ENCODE measurements at places on chromosomes 5 and 9.

DNA sequence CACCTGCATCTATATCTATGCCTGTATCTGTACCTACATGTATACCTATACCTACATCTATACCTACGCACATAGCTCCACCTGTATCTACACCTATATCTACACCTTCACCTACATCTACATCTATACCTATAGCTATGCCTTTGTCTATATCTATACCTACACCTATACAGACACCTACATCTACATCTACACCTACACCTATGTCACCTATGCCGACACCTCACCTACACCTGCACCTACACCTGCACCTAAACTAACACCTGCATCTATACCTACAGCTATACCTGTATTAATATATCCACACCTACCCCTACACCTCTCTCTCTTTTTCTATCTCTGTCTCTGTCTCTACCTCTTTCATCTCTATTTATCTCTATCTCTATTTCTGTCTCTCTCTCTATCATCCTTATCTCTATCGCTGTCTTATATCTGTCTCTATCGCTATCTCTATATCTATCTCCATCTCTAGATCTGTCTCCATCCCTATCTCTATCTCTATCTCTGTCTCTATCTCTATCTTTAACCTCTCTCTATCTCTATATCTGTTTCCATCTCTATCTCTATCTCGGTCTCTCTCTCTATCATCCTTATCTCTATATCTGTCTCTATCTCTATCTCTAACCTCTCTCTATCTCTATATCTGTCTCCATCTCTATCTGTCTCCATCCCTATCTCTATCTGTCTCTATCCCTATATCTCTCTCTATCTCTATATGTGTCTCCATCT is 37.9 kb downstream of the IRX4 start:
- DNase-seq, result no peak

GRCh38 chr5:108054349-108054748 is 327.5 kb downstream of the FBXL17 start:
- no peak for DNase-seq

DNA sequence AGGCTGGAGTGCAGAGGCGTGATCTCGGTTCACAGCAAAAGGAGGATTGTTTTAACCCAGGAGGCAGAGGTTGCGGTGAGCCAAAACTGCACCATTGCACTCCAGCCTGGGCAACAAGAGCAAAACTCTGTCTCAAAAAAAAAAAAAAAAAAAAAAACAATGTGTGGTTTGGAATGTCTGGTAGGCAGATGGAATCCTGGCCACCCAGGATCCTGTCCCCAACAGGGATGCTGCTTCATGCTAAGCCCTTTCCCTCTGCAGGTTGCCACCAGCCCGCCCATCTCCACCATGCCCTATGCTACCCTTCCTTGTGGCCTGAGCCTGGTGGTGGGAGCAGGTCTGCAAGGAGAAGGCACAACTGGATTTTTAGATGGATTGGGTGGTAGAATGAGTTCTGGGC is 129.7 kb upstream of the HAND1 start:
- no peak for DNase-seq

- no peak for DNase-seq
Observed at GRCh38 chr5:147547730-147548129, 37.9 kb upstream of the DPYSL3 start.

DNA sequence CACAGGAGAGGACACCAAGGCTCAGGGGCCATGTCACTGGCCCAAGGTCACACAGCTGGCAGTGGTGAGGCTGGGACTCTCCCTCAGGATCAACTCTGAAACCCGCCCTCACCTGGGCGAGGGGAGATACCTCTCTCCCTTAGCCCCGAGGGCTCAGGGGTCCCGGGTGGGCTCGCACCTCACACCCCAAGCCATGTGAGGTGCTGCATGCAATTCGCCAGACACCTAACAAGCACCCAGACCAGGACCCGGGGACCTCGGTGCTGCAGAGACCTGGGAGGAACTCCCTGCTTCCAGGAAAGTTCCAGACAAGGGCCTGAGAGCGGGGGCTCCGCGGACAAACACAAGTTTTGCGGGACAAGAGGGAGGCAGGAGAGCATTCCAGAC is 19.3 kb downstream of the BRD3 start:
- no peak for DNase-seq

- no peak for DNase-seq
Observed at GRCh38 chr9:14692470-14693250, 572 bp downstream of the ZDHHC21 start.

- DNase-seq, result no peak
Observed at GRCh38 chr5:150583541-150584225, 56.8 kb upstream of the SYNPO start.

DNA sequence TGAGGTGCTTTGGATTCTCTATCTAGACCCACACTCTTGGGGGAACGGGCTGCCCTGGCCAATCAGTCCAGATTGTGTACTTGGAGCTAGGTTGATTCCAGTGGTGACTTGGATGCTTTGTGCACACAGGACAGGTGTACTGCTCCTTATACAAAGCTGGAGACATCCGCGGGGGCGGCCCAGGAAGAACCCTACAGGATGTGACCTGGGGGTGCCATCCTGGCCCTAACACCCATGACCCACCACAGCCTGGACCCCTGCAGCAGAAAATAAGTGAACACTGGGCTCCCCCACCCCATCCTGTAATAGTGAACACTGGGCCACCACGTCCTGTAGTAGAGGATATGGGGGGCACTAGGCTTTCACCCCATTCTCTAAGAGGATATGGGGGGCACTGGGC is 12.1 kb upstream of the PLEKHG4B start:
- no peak for DNase-seq

GRCh38 chr9:34810187-34810524 is 100.2 kb upstream of the CCL21 start:
- no peak for DNase-seq

DNA sequence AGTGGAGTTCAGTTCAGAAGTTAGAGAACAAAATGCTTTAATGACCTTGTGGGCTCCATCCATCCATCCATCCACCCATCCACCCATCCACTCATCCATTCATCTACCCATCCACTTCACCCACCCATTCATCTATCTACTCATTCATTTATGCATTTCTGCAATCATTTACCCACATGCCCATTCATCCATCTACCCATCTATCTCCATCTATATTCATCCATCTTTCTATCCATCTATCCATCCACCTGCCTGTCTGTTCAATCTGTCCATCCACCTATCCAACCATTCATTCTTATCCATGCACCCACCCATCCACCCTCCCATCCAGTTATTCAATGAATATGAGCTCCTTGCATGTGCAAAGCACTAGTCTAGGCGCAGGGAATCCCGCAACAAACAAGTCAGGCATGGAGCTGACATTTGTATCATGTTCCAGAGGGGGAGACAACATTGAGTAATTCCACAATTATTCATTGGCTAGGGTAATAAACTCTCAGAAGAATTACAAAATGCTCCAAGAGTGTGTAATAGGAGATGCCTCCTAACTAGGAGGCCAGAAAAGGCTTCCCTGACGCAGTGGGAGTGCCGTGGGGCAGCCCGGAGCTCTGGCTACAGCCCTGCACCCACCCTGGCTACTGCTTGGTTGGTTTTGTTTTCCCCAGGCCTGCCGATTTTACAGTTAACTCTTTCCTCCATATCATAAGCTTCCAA is 211.2 kb downstream of the NXNL2 start:
- no peak for DNase-seq

- no peak for DNase-seq
Observed at GRCh38 chr5:56698463-56699381, 116.6 kb upstream of the MAP3K1 start.

DNA sequence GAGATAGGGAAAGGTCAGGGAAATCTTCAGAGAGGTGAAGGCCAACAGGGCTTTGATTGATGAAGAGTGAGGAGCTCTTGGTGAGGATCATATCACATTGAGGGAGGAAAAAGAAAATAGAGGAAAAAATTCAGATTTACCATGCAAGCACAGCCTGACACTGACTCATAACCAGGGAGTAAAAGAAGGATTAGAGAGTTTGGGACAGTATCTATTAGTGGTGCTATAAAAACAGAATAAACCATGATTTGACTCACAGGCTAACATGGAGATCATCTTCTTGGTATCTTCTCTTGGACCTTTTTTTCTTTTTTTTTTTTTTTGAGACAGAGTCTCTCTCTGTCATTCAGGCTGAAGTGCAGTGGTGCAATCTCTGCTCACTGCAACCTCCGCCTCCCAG is 44.4 kb downstream of the MUSK start:
- DNase-seq, result no peak

GRCh38 chr5:55286411-55286933 is 21.0 kb downstream of the DHX29 start:
- DNase-seq, result no peak

DNA sequence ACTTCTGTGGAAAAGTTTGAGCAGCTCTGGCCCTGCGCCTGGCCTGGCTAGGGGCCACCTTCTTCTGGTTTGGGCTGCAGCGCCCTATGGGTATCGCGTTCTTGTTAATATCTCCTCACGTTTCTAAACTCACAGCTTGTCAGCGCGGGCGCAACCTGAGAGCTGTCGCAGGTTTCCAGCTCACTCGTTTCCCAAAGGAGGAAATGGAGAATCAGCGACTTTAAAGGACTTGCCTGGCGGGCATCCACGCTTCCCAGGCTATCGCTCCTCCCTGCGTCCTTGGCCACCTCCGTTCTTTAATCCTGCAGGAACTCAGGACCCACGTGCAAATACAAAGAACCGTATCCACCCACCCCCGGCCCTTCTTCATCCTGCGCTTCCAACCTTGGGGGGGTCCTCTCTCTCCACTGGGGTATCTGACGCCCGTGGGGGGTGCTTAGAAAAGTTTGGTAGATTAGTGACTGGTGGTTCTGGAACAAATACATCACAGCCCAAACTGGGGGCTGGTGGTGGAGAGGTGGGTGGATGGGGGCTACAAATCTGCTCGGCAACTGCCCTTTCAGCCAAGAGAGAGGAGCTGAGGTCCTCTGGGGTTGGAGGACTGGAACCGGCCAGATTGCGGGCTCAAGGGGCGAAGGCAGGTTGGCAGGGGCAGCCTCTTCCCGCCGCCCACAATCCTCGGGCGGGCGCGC is 578 bp upstream of the PSAT1 start:
- DNase-seq, result no peak

- DNase-seq, result no peak
Observed at GRCh38 chr9:110291921-110292557, 35.7 kb upstream of the TXN start.

DNA sequence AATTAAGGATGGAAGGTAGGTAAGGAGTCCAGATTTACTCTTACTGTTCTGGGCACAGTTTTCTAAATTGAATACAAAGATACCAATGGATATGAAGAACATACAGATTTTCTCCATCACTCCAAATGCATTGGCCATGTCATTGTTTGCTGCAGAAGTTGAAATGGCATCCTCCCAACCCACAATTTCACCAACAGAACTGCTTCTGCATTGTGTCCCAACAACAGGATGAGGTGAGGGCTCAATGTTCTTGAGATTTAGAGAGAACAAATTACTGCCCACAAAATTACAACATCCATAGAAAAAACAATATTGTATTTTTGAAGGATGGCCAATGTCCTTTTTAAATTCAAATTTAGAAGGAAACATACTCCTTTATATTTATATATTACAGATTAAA is 88.9 kb downstream of the NUDT12 start:
- no peak for DNase-seq

GRCh38 chr5:28734396-28734795 is 1696.0 kb upstream of the CDH9 start:
- DNase-seq, result no peak

GRCh38 chr5:81268521-81269196 is 32.7 kb upstream of the ZCCHC9 start:
- no peak for DNase-seq

DNA sequence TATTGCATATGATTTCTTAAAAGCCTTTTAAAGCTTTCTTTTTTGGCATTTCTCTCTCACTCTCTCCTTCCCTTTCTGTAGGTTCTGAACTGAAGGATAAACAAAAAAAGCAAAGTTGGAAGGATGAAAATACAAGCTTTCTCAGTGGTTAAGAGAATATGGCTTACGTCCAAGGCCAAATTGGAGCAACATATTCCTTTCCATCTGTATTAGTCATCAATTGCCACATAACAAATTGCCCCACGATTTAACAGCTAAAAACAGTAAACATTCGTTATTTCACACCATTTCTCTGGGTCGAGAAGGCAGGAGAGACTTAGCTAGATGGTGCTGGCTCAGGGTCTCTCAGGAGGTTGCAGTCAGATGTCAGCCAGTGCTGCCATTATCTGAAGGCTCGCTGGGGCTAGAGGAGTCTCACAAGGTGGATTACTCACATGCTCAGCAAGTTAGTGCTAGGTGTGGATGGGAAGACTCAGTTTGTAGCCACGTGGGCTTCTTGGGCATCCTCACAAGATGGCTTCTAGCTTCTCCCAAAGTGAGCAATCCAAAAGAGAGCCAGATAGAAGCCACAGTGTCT is 2.0 kb upstream of the ROR2 start:
- DNase-seq, result no peak

DNA sequence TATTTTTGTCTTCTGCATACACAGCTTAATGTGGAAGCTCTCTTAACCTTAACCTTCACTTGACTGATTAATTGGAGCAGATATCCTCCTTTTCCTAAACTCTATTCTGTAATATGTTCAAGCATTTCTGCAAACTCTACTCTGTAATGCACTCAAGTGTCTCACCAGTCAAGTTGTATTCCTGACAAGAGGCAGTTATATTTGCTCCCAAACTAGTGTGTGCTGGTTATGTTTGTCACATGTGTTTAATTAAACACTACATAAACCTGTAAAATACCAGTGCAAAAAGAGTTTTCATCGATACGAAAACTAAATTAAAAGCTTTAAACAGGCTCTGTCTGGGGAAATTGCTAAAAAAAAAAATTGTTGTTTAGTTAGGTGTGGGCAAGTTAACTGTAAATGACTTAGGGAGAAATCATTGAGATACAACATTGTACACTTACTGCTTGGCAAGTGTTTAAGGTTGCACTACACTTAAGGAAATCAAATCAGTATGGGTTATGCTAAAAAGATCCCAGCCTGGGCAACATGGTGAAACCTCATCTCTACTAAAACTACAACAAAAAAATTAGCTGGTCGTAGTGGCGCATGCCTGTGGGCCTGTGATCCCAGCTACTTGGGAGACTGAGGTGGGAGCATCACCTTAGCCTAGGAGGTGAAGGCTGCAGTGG is 6.7 kb downstream of the FAF2 start:
- no peak for DNase-seq

GRCh38 chr5:157778121-157778805 is 34.8 kb downstream of the LSM11 start:
- DNase-seq, result peak; percentile 76

- DNase-seq, result no peak
Observed at GRCh38 chr5:158769696-158770095, 330.0 kb downstream of the EBF1 start.

DNA sequence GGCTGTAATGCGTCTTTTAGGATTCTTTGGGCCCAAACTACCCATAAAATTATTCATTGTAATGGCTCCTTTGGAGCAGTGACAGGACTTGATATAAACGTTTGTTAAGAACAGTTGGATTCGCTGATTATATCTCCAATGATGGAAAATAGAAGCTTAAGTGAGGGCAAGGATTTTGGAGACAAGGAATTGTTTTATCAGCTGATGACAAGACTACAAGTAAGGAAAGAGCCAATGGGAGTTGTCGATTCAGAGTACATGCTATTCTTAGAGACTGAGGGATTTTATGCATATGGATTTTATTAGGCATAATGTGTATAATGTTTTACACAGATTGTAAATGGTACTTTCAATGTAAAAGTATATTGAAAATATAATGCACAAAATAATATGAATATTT is 425.5 kb upstream of the RIOK2 start:
- no peak for DNase-seq

- DNase-seq, result no peak
Observed at GRCh38 chr5:140366589-140367255, 6.7 kb downstream of the SLC4A9 start.

GRCh38 chr9:134575901-134576176 is 65.8 kb upstream of the COL5A1 start:
- DNase-seq, result no peak

GRCh38 chr5:102931085-102931725 is 176.1 kb downstream of the PAM start:
- DNase-seq, result no peak

All from NCI-H187 treated with DMSO at 0.1 percent for 48 hours (cell line).